Vagina (tissue), 2 donors: ENCODE measurements at places on chromosomes 12 and 14.

DNA sequence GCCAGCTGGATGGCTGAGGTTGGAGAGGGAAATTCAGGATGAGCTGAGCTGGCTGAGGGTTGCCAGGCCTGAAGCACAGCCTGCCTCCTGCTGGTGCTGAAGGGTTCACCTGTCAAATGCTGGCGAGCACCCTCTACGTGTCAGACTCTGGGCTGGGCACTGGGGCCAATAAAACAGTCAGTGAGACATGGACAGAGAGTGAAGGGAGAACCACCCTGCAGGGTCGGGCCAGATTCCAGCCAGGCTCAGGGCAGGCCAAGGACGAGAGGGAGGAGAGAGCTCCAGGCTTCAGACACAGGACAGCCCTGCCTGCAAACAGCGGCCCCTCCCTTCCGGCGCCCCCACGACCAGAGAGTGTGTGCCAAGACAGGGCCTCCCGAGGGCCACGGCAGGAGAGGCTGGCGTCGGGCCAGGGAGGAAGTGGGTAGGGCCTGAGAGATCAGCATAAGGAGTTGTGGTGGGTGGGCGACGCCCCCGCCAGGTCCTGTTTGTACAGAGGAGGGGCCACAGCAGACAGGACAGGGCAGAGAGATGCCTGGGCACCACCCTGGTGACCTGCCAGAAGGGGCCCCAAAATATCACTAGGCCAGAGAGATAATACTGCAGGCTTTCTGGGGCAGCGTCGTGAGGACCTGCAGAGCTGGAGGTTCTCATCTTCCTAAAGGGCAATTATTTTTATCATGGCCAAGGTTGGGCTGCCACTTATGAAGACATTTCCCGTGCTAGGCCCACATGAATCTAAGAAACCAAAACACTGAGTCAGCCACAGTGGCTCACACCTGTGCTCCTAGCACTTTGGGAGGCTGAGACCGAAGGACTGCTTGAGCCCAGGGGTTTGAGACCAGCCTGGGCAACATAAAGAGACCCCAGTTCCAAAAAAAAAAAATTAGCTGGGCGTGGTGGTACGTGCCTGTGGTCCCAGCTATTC lies 73.1 kb upstream of the GPR68 start:
- no peak for DNase-seq
- no peak overlapping the region for H3K27ac ChIP-seq
- H3K4me3 ChIP-seq = no peak overlapping the region
- peaks cover 13% of the 10 kb centered on the region for H3K36me3 ChIP-seq
- H3K4me1 ChIP-seq = peaks cover 24% of the 10 kb centered on the region
- no peaks in the 10 kb centered on the region for H3K27me3 ChIP-seq

- no peaks in the 10 kb centered on the region for H3K27me3 ChIP-seq
- H3K36me3 ChIP-seq = no peaks in the 10 kb centered on the region
- no peak for DNase-seq
- H3K4me3 ChIP-seq = no peak overlapping the region
These were observed 83.5 kb upstream of the NCOR2 start for GRCh38 chr12:124650912-124651311.

DNA sequence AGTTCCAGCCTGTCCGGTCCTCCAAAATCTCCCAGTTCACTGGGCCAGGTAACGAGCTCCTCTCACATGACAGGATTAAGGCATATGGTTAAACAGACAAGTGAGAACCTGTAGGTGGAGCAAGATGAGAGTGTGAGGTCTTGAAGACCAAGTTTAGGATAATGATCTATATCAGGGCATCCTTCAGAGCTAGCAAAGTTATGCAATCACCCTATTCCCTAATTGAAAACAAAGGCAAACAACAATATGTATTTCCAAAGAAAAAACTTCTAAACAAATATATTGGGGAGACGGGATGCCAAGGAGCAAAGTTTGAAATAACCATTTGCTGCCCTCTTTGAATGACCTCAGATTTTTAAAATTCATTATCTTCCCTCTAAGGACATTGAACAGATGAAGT lies 571.2 kb downstream of the BCL11B start:
- H3K4me1 ChIP-seq = no peaks in the 10 kb centered on the region
- H3K4me3 ChIP-seq = no peak overlapping the region

DNA sequence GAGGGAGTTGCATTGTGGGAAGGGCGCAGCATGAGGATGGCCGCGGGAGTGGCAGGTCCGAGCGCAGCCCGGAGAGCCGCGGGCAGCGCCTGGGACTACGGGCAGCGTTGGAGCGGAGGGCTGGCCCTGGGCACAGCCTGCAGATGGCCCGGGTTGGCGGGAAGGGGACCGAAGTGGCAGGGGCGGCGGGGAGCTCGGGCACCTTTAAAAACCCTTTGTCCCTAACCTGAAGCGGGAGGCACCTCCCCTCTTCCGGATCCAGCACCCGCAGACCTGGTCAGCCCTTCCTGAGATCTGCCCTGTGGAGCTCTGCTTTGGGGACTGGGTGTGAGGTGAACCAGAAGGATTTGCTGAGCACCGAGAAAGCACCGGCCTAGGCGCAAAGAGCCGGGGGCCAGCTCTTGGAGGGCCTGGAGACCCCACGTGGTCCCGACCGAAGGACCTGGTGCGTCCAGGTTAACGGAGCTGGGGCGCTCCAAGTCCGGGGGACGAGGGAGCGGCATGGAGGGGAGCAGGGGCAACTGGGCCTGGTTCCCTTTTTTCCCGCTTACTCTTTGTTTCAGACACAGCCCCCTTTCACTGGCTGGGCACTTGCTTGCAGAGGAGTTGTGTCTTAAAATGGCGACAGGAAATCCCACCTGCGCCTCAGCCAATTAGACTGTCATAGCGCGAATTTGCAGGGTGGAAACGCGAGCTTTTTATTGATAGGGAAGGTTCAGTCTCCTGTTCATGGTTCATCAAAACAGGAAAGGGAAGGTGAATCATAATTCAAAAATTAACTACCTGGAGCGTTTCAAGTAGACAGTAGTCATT lies 792 bp upstream of the SLC38A1 start:
- peak overlapping the region; percentile 91 for H3K27ac ChIP-seq
- H3K36me3 ChIP-seq = no peaks in the 10 kb centered on the region
- peak overlapping the region; percentile 67 for H3K4me3 ChIP-seq
- peaks cover 5% of the 10 kb centered on the region for H3K27me3 ChIP-seq

GRCh38 chr12:8527250-8528130 lies 13.2 kb downstream of the CLEC4E start:
- H3K27ac ChIP-seq = no peak overlapping the region
- no peaks in the 10 kb centered on the region for H3K36me3 ChIP-seq
- H3K27me3 ChIP-seq = no peaks in the 10 kb centered on the region
- no peak overlapping the region for H3K4me3 ChIP-seq
- H3K4me1 ChIP-seq = no peaks in the 10 kb centered on the region

- H3K27me3 ChIP-seq = no peaks in the 10 kb centered on the region
- H3K4me3 ChIP-seq = no peak overlapping the region
- H3K27ac ChIP-seq = no peak overlapping the region
These were observed 128.0 kb downstream of the BCAT1 start for GRCh38 chr12:24820872-24821271.

DNA sequence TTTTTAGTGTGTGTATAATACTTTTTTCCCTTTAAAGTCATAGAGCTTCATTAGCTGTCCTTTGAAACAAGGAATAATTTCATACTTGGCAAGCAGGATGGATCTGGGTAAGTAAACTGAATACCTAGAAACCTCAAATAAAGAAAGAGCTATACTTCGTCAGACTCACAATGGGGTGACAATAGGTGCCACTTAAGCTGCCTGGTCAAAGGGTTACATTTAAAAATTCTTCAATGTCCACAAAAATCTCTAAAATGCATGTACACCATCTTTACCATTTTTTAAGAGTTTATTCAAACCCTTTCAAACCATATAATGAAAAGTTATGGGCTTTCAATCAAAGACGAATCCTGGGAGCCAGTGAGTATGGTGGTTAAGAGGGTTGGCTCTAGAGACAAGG lies 3.1 kb downstream of the GIT2 start:
- peaks cover 43% of the 10 kb centered on the region for H3K4me1 ChIP-seq
- H3K4me3 ChIP-seq = no peak overlapping the region
- no peaks in the 10 kb centered on the region for H3K27me3 ChIP-seq
- no peaks in the 10 kb centered on the region for H3K36me3 ChIP-seq
- DNase-seq = no peak

GRCh38 chr12:64475518-64475917 lies 23.6 kb downstream of the TBK1 start:
- no peak for DNase-seq
- no peaks in the 10 kb centered on the region for H3K36me3 ChIP-seq
- H3K4me1 ChIP-seq = no peaks in the 10 kb centered on the region
- H3K27ac ChIP-seq = no peak overlapping the region
- H3K27me3 ChIP-seq = no peaks in the 10 kb centered on the region

DNA sequence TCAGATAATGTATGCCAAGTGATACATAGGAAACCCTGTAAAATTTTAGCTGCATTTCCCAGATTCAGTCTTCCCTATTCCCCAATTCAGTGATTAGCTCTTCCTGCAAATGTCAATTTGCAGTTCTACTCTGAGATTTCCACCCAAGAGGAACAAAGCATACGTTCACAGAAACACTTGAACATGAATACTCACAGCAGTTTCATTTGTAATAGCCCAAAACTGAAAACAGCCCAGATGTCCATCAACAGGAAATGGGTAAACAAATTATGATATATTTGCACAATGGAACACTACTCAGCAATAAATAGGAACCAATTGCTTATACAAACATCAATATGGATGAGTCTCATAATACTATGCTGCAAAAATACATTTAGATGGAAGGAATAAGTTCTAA lies 194.2 kb downstream of the GXYLT1 start:
- no peaks in the 10 kb centered on the region for H3K4me1 ChIP-seq
- no peaks in the 10 kb centered on the region for H3K36me3 ChIP-seq
- DNase-seq = no peak
- no peak overlapping the region for H3K4me3 ChIP-seq
- H3K27ac ChIP-seq = no peak overlapping the region

- no peak for DNase-seq
- H3K4me1 ChIP-seq = peaks cover 17% of the 10 kb centered on the region
- H3K27ac ChIP-seq = no peak overlapping the region
These were observed 4.3 kb downstream of the CLBA1 start for GRCh38 chr14:104989951-104990303.

- peaks cover 5% of the 10 kb centered on the region for H3K4me1 ChIP-seq
- DNase-seq = no peak
- peak within 1 kb of the TSS; percentile 49 for H3K4me3 ChIP-seq
- no peak within 1 kb of the TSS for H3K27ac ChIP-seq
These were observed at the start of gene TRPV4 for GRCh38 chr12:109833307-109834189. TRPV4 (minus strand) TSS chr12:109833398; CDS start chr12:109814796, 18,602 bp downstream.

DNA sequence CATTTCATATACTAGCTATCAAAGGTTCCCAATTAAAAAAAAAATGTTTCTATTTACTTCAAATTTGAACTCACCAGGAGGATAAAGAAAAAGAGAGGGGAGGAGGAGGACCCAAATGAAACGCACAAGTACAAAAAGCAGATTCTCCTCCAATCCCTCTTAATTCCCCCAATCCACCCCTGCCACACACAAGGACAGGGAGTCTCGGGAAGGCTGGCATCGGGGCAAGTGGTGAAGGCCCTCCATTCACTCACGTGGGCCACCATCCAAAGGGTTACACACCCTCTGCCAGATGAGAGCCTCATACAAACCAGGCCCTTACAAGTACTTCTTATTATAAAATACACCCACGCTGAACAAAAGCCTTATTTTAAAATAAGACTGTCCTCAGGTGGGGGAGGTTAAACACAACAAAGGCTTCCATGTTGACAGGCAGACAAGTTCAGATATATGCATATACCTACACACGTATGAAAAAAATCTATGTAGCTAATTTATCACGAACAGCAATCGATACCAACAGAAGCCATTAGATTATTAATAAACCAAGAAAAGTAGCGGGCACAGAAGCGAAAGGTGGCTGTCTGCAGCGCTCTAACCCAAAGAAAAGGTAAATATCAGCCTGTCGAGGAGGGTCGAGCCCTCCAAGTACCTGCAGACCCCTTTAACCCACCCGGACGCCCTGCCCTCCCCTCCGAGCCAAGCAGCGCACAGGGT lies 1.5 kb downstream of the ATP2B1 start:
- peaks cover 28% of the 10 kb centered on the region for H3K4me1 ChIP-seq
- no peak for DNase-seq
- peak overlapping the region; percentile 60 for H3K4me3 ChIP-seq
- no peaks in the 10 kb centered on the region for H3K27me3 ChIP-seq

DNA sequence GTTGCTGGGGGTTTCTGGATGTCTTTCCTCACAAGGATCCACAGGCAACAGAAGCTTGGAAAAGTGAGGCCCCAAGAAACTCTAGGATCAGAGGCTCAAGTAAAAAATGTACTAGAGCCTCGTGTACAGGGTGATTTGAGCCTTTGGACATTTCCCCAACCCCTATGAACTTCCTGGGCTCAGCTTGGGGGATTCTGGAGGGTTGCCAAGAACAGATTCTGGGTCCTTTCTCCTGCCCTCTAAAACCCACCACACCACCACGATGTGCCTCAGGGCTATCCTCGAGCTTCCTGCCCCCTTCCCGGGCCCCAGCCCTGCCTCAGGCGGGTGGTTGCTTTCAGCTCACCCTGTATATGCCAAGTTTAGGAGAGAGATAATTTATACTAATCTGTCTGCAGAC lies 583 bp downstream of the FAM186B start:
- no peak overlapping the region for H3K27ac ChIP-seq
- H3K27me3 ChIP-seq = no peaks in the 10 kb centered on the region
- no peaks in the 10 kb centered on the region for H3K36me3 ChIP-seq
- H3K4me1 ChIP-seq = no peaks in the 10 kb centered on the region

DNA sequence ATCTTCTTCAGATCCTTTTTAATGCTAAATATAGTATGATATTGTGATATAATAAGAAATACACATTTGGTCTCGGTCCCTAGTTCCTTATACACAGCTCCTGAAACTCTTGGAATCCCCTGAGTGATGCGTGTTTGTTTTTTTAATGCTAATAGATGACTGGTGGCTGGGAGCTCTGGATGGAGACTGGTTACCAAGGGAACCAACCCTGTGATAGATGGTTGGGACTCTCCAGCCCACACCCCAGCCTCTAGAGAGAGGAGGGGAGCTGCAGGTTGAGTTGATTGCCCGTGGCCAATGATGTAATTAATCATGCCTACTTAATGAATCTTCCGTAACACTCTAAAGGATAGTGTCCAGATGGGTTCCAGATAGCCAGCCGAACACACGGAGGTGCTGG lies 140.6 kb downstream of the FBXL14 start:
- no peak for DNase-seq
- H3K4me1 ChIP-seq = no peaks in the 10 kb centered on the region
- no peaks in the 10 kb centered on the region for H3K36me3 ChIP-seq
- no peaks in the 10 kb centered on the region for H3K27me3 ChIP-seq
- H3K4me3 ChIP-seq = no peak overlapping the region
- H3K27ac ChIP-seq = no peak overlapping the region

GRCh38 chr12:117025481-117026151 lies 73.6 kb downstream of the TESC start:
- no peaks in the 10 kb centered on the region for H3K36me3 ChIP-seq
- no peak overlapping the region for H3K4me3 ChIP-seq
- no peak overlapping the region for H3K27ac ChIP-seq
- DNase-seq = no peak
- no peaks in the 10 kb centered on the region for H3K27me3 ChIP-seq

GRCh38 chr12:43104494-43104893 lies 447.5 kb downstream of the ADAMTS20 start:
- H3K4me3 ChIP-seq = no peak overlapping the region
- H3K27ac ChIP-seq = no peak overlapping the region
- no peaks in the 10 kb centered on the region for H3K4me1 ChIP-seq
- no peaks in the 10 kb centered on the region for H3K27me3 ChIP-seq
- no peak for DNase-seq
- no peaks in the 10 kb centered on the region for H3K36me3 ChIP-seq

GRCh38 chr12:54053751-54054741 lies at the start of gene HOXC4:
HOXC4 (plus strand) TSS chr12:54053835; CDS start chr12:54053923, 88 bp downstream.
- H3K4me3 ChIP-seq = peak within 1 kb of the TSS; percentile 29
- peaks cover 36% of the 10 kb centered on the region for H3K27me3 ChIP-seq
- DNase-seq = no peak
- no peak within 1 kb of the TSS for H3K27ac ChIP-seq
